IPS-NIHi11 (cell line): ENCODE measurements at places on chromosomes 6 and 20.

DNA sequence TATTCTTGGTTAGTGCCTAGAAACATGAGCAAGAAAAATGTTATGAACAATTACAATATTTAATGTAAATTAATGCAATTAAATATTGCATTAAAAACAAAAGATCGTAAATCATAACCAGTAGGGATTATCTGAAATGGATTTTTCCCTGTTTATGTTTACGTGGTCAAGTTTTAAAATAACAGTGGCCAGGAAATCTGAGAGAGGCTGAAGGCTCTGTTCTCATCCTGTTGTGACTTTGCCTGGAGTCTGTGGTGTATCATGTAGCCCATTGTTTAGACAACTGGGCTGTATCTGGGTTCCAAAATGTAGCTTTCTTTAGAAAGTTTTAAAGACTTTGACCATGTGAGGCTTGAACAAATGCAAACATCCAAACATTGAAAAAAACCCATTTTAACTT is 2.4 kb downstream of the MYO6 start:
- DNase-seq = no peak

DNA sequence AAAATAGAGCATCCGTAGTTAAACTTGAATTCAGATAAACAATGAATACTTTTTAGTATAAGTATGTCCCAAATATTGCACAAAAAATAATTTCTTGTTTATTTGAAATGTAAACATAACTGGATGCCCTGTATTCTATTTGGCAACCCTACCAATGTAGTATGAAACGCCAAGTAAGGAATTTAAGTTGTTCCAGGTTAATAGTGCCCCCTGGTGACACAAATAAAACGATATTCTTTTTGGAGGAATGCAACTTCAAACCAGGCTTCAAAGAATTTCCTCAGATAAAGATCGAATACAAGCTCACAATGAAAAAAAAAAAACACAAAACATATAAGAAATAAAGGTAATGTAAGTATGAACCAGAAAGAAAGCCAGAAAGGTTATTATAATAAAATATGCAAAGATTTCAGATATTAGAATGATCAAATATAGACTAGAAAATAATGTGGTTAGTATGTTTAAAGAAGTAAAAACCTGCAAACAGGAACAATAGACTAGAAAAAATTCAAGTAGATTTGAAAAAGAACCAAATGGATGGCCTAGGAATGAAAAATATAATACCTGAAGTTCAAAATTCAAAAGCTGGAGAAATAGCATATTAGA is 18.4 kb upstream of the AKAP7 start:
- peak; percentile 36 for DNase-seq

DNA sequence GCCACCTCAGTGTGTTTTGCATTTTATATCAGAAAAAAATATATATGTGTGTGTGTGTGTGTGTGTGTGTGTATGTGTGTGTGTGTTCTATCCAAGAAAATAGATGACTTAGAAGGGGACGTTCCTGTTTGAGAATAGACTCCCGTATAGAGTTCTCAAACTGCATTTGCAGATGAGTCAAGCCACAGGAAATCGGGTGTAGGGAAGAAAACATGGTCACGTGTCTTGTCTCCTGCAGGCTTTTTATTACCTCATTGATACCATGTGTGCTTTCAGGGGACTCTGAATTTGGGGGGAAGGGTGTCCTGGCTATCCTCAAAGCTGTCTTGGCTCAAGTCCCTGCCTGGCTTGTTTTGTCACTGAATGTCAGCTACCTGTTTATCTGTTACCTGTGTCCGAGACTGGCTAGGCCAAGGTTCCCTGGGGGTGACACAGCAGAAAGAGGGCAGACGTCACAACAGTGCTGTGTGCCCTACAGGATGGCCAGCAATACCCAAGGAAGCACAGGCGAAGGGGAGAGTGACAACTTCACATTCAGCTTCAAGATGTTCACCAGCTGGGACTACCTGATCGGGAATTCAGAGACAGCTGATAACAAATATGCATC is 55.7 kb upstream of the NOP56 start:
- DNase-seq = no peak

DNA sequence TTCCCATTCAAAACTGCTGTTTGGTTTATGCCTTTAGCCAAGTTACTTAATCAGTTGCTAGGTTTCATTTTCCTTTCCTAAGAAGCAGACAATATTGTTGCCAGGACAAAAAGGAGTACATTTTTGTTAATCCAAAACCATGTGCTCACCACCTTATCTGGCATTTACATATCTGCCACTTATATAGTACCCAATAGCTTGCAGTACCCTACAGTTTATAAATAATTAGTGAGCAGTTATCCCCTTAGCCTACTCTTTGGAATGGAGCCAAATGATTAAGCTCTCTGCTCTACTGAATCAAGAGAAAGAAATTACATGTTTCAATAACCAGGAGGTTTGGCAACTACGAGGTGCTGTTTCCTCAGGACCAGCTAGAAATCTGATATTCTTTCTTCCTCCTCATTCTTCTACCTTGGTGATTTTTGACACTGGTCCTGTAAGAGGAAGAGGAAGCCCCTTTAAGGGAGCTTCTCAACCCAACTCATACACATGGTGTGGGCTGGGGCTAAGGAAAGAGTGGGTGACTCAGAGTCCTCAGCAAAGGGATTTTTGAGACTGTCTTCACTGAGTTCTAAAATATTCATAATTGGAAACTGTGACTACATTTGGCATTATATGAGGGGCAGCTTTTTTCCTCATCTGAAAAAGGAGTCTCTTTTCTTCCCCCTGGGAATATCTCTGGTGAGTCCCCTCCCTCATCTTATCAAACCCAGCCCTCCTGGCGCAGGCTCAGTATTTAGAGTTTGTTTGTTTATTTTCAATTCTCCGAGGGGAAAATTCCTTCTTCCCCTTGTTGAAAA is 1.5 kb downstream of the ZNFX1 start:
- DNase-seq = no peak

DNA sequence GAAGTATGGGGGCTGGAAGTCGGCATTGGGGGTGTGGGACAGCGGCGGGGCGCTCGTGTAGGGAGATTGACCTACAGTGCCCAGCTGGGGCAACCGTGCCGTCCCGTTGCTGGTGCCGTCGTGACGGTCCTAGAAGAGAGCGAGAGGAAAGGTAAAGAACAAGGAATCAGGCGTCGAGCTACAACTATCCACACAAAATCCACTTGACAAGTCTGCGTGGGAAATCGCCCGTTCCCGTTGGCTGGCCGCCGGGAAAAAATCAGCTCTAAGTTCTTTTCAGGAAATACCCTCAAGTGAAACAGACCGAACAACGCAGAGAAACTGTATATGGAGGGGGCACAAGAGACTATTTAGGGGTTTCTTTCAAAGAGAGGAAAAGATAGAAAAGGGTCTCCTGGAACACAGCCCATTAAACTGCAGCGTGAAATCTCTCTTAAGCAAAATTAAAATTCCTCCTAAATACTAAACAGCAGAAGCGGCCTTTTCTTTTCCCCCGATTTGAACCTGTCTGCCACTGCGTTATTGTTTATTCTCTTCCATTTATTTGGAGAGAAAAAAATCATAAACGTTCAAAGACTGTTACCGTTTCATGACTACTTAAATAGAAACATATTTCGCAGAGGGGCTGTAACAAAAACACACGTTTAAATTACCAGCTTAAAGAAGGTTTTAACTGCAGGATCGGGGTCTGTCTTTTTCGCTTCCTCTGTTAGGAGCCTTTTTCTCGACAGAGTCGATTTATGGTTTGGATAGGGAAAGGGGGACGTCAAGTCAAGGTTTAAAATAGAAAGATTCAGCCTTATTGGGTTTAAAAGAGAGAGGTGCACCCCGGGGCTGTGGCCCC is 4.4 kb downstream of the TFAP2A start:
- no peak for DNase-seq

DNA sequence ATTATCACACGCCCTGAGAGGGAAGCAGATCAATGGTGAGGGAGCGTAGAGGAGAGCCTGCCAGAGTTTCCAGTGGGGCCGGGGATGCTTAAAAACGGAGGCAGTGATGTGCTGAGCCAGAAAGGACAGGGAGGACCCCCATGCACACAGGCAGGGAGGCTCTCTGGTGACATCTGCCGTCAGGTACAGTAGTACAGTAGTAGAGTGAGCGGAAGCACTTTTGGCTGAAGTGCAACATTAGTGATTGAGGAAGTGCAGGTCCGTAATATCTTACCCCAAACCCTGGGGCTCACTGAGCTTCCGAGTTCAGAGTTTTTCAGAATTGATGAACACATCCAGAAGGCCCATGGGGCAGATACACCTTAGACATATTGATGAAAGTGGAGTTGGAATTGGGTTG is 42.1 kb downstream of the GFRA4 start:
- DNase-seq = peak; percentile 57

- DNase-seq = no peak
Observed at GRCh38 chr20:46709055-46709458, 392 bp upstream of the SLC2A10 start.

DNA sequence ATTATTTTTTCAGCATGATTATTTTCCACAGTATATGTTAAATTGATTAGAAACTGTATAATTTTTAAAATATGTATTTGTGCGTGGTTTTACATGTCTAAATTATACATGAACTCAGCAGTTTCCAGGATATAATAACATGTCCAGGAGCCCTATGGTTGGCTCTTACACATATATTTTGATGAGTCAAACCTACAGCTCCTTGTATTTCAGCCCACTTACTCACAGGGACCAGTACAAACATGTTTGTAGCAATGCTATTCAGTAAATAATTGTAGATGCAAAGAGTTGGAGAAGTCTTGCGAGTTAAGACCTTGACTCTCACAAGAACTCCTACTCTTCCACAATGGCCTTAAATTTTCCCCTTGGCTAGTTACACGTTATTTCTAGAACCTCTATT is 107.2 kb upstream of the SASH1 start:
- no peak for DNase-seq

GRCh38 chr6:42041481-42042053 is 8.8 kb upstream of the TAF8 start:
- no peak for DNase-seq

- peak; percentile 79 for DNase-seq
Observed at GRCh38 chr6:36848658-36849441, 9.6 kb upstream of the CPNE5 start.

DNA sequence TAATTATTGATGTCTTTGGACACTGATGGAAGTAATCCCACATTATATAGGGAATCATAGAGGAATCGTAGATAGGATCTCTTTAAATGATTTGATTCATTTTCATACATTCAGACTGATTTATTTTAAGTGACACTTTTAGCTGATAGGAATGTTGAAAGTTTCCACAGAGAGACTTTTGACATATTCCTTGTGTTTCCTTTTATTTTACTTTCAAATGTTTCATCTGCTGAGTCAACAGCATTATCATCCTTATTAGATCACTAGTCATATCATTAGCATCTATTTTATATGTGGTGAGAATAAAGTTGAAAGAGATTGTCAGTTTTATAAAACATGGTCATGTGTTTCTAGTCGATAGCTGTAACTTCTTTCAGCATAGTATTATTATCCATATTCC is 13.4 kb downstream of the DCBLD1 start:
- DNase-seq = no peak

GRCh38 chr6:42349753-42350511 is 101.8 kb downstream of the TRERF1 start:
- no peak for DNase-seq

DNA sequence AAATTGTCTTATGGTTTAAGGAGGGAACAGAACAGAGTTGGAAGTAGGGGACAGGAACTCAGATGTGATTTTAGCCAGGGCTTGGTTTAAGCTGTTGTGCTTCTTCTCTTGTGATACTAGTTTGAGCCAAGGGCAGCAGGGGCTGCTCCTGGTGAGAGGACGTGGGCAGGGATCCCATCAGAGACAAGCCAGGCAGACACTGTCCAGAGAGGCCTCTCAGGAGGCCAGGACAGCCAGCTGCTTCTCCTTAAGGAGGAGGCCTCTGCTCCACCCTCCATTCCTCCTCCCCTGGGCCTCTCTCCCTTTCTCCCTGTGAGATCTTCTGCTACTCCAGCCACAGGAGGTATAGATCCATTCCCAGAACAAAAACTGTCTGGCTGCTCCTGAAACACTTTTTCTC is 108.4 kb upstream of the MLN start:
- DNase-seq = no peak

- no peak for DNase-seq
Observed at GRCh38 chr6:46901882-46902314, 19.8 kb downstream of the ADGRF5 start.

GRCh38 chr20:25024171-25024570 is 31.6 kb upstream of the APMAP start:
- DNase-seq = no peak

DNA sequence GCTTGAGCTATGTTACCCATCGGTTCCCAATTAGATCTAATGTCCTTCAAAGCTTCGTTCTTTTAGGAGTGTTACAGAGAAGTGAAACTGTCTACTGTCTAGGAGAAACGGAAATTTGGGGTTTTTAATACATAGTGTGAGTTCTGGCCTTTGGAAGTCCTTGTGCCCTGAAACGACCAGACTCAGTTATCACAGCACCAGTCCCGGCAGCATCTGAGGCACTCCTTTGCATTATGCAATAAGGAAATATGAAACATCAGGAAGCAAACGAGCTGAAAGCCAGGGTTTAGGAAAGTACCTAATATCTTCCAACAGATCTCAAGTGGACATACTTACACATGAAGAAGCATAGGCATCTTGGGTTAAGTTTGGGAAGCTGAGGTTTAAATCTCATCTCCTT is 61.8 kb upstream of the ADGRF1 start:
- no peak for DNase-seq

- DNase-seq = no peak
Observed at GRCh38 chr6:74366634-74367033, 670.6 kb downstream of the CD109 start.

DNA sequence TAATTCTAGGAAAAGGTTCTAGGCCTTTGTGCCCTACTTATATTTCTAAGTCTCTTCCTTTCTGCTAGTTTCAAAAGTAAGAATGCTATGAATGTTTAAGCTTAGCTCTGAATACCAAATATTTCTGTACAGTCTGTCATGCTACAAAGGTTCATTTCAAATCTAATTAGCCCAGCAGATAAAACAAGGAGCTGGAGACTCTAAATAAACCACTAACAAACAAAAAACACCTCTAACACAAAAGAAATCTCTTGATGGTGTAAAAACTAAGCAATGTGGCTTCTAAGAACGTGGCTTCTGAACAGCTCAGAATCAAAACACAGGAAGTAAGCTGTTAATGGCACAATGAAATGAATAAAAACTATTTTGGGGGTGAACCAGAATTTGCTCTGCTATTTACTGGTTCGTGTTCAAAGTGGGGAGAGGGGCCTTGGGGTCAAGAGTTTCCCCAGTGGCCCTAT is 198.3 kb downstream of the BCAS1 start:
- DNase-seq = no peak

DNA sequence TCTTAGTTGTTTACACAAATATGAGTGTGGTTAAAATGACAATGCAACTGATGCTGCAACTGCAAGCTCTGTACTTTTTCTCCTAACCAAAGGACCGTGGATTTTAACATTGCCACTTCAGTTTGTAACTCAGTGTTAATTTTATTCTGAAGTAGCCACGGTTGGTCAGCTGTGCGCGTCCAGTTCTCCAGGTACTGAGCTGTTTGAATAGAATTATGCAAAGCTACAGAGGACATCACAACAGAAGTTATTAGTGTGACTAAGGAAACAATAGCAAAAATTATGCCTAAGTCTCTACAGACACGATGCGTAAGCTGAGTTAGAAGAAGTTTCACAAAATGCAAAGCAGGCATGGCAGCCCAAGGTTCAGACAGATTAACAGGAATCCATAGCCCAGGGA is 4.4 kb upstream of the ABHD12 start:
- DNase-seq = no peak

- peak; percentile 16 for DNase-seq
Observed at GRCh38 chr6:112501705-112502104, 154.6 kb downstream of the RFPL4B start.

GRCh38 chr20:24468401-24469115 is 871 bp upstream of the SYNDIG1 start:
- no peak for DNase-seq

GRCh38 chr20:1212023-1212422 is 8.8 kb downstream of the C20orf202 start:
- DNase-seq = no peak

- no peak for DNase-seq
Observed at GRCh38 chr6:70894001-70894400, 62.9 kb downstream of the B3GAT2 start.
